Fibroblast of villous mesenchyme (primary cell): ENCODE measurements at places on chromosomes 11 and 22. TPM values are rescaled to one million over a fixed set of nuclear protein-coding genes. Genes with fewer than 3 reads are reported as not detected.

GPHA2 gene
- not detected in 2 replicates for total RNA-seq

OAF gene
- total RNA-seq, result 29.0 and 31.5 TPM in 2 replicates

GGTLC2 gene
- total RNA-seq, result not detected in 2 replicates

CDHR5 gene
- not detected in 2 replicates for total RNA-seq

SLC22A25 gene
- not detected in 2 replicates for total RNA-seq

VSIG2 gene
- total RNA-seq, result under 0.01 TPM in 1 of 2 replicates, not detected in the other

SPDYC gene
- not detected in 2 replicates for total RNA-seq

CD3D gene
- not detected in 2 replicates for total RNA-seq

ZBED4 gene
- 10.6 and 13.4 TPM in 2 replicates for total RNA-seq

NLRP6 gene
- not detected in 2 replicates for total RNA-seq

DNA sequence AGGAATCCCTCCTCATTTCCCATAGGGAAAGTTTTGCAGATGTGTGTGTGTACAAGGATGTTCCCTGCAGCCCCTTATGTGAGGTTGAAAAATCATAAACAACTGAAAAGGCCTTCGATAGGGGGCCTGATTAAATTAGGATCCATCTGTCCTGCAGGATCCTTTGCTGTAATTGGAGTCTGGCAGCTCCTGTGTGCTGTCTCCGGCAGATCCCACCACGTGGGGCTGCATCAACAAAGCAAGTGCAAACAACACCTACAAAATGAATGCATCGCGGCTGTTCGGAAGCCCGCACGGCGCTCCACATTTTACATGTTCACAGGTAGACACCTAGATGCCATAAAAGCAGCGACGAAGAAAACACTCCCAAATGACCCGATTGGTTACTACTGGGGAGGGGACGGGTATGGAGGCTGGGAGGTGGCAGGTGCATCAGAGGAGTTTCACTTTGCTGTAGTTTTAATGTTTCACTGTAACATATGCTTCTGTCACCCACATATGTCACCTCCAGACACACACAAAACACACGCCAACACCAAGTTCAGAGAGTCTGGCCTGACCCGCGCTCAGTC lies 52.2 kb downstream of the NFAM1 start:
- no peak for DNase-seq

DNA sequence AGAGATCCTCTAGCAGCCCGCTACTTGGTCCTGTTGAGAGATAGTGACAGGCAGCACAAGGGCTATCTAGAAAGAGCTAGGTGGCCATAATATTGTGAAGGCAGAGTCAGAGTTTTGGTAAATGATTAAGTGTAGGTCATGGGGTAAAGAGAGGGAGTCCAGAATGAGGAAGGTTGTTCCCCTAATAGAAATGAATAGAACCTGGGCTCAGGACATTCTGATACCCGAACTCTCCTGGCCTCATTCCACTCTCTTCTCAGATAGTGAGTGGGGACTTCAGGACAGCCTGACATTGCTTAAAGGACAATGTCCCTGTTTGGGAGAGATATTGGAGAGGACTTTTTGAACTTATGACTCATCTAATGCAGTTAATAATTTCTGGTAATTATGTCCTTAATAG lies 20.6 kb downstream of the SLC5A1 start:
- no peak for DNase-seq

- DNase-seq, result no peak
These were observed 978 bp downstream of the C11orf87 start for GRCh38 chr11:109422870-109423465.

DNA sequence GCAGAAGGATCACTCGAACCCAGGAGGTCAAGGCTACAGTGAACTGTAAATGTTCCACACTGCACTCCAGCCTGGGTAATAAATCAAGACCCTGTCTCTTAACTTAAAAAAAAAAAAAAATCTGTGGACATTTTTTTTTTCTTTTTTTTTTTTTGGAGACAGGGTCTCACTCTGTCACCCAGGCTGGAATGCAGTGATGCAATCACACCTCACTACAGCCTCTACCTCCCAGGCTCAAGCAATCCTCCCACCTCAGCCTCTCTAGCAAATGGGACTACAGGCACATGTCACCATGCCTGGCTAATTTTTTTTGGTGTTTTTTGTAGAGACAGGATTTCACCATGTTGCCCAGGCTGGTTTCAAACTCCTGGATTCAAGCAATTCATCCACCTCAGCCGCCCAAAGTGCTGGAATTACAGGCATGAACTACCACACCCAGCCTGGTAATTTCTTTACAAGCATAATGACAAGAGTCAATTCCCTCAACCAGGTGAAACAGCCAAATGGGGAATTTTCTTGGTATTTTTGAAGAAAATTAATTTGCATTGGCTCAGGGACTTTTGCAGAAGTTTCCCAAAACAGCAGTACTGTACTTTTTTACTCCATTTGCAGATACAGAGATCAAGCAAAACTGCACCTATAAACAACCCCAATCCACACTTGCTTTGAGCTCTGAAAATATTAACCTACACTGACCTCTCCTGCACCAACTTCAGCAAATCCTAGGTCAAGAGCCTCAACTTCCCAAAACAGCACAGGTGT lies 44.0 kb downstream of the MRTFA start:
- no peak for DNase-seq

GRCh38 chr11:3184732-3185347 lies 19.7 kb upstream of the OSBPL5 start:
- no peak for DNase-seq

GRCh38 chr11:57278721-57279095 lies 41.7 kb upstream of the APLNR start:
- DNase-seq, result no peak

GRCh38 chr11:19573666-19574065 lies 139.0 kb upstream of the NAV2 start:
- no peak for DNase-seq

DNA sequence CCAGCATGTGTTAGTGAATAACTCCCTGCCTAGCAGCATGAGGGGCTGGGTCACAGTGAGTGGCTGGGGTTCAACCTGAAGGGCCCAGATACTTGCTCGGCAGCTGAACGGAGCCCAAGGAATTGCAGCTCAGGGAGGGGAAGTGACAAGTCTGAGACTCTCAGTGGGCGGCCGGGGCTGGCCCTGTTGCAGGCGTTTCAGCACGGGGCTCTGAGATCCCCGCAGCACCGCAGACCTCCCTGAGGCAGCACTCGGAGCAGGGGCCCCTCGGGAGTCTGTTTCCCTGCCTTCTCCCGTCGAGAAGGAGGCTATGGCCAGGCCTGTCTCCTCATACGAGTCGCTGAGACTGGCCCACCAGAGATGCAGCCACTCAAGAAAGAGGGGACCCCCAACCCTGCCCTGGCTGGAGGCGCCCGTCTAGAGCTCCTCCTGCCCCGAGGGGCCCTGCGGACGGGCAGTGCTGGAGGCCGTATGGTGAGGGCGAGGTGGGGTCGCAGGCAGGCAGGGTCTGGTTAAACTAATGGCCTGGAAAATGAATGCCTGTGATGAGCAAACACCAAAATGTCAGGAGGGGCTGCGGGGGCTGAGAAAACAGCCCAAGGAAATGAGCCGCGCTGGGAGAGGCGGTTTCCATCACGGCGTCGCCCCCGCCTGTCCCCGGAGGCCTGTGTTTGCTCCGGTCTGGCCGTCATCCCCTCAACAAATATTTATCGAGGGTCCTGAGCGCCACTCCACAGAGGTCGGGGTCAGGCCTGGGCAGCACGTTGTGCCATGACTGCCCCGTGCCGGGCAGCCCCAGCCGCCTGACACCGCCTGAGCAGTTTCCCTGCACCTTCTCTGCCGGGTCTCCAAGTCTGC lies 9.3 kb downstream of the TSSC4 start:
- DNase-seq, result no peak

GRCh38 chr11:5719703-5720495 lies 16.3 kb upstream of the OR56B1 start:
- DNase-seq, result no peak

GRCh38 chr11:62914416-62914815 lies 6.7 kb downstream of the CHRM1 start:
- DNase-seq, result no peak

DNA sequence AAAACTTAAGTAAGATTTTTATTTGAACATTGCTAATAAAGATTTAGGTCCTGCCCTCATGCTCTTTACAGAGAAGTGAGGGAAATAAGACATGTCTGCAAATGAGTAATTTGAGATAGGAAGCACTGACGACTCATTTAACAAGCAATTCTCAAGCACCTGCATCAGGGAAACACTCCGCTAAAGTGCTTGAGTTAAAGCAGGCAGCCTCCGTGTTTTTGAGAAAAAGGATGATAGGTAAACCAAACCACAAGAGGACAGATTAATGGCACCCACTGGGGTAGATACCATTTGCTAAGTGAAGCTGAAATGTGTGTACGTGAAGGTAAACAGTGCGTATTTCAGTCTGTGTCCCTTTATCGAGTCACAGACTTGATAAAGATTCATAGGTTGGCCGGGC lies 184.6 kb upstream of the CARD18 start:
- no peak for DNase-seq

GRCh38 chr11:86769219-86769618 lies 31.1 kb upstream of the PRSS23 start:
- no peak for DNase-seq
